ENCODE measurements at places on chromosomes 16 and 17.

DNA sequence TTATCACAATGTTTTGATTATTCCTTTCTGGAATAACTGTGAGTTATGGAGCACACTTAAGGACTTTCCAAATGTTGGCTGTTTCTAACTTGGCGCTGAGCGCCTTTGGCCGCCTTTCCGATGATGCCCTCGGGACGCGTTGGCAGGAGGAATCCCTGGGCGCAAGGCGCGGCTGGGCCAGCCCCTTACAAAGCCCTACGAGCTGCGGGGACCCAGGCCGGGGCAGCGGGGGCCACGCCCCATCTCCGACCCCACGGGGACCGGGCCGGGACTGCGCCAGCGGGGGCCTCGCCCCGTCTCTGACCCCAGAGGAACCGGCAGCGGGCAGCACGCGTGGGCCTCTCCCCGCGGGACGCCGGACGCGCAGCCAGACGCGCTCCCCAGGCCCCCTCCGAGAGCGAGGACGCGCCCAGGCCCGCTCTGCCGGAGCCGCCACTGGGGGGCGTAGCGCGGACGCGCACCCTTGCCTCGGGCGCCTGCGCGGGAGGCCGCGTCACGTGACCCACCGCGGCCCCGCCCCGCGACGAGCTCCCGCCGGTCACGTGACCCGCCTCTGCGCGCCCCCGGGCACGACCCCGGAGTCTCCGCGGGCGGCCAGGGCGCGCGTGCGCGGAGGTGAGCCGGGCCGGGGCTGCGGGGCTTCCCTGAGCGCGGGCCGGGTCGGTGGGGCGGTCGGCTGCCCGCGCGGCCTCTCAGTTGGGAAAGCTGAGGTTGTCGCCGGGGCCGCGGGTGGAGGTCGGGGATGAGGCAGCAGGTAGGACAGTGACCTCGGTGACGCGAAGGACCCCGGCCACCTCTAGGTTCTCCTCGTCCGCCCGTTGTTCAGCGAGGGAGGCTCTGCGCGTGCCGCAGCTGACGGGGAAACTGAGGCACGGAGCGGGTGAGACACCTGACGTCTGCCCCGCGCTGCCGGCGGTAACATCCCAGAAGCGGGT, at the start of gene GAA:
Gene GAA, plus strand, starts transcription at position 571 of the 935 bp plus-strand sequence. CDS start 3,006 bp downstream, outside the sequence.
- peak; percentile 63 for DNase-seq

DNA sequence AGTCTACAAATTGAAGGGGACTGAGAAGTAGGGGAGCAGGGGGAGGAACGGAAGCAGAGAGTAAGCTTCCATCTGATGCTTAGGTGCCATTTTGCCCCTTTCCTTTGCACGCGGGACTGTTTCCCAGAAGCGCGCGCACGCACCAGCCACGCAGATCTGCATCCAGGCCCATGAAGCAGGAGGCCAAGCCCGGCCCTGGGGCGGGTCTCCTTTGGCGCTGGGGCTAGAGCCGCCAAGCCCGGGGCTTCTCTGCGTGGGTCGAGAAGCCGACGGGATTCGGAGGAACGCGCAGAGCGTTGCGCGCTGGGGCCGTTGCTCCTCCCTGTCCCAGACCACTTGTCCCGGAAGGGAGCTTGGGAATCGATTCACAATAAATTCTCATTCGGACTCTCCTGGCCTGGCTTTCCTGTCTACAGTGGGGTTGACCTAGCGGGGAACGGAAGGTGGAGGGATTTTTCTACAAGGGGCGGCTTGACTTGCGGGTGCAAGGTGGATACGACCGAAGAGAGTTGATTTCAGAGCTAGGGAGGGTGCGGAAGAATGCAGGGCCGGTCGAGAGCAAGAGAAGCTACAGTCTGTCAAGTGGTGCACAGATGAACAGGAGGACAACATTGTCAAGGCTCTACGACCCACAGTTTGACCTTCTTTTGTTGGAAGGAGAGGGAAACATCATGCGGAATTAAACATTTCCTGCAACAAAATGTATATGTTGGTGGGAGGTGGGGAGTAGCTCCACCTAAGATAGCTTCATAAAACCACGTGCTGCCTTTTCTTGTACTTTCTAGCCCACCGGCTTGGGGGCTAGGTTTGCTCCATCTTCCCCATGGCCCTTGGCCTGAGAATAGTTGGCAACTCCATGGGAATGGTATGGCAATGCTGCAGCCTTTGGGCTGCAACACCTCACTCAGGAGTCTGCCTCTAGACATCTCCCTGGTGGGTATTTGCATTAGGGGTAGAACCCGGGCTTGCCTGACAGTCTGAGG, 4.5 kb downstream of the HOXB9 start:
- no peak for DNase-seq

GRCh38 chr16:82201926-82202325, 31.9 kb upstream of the MPHOSPH6 start:
- no peak for DNase-seq

DNA sequence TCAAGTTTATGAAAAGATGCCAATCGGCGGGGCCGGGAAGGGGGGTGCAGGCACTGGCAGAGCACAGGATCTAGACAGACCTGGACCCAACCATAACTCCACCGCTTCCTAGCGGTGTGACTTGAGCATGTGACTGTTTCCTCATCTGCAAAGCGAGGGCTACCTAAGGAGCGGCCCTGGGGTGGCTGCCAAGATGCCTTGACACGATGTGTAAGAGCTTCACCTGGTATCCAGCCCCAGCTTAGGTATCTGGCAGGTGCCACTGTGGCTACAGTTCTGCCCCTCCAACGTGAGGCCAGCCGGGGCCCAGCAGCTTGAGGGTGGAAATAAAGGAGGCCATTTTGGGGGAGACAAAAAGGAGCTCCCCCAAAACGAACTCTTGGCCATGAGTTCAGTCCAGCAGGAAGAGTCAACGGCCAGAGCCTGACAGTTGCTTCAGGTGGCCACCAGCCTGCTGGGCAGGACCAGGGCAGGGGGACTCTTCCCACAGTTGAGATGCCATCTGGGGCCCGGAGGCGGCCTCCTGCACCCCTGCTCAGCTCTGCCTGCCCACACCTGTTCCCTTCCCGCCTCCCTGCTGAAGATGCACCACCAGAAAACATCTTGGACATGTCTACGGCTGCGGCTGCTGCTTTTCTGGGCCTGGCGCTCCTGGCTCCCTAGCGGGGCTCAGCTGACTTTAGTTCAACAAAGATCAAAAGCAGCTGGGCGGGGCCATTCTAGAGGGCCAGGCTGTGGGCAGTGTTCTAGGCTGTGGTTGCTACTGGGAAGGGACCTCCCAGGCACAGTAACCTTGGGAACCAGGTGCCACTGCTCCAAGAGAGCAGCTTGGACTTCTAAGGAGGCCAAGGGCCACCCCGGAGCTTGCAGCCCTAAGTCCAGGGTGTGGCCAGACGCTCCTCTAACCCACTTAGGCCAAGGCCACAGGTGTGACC, 3.4 kb upstream of the MTSS2 start:
- no peak for DNase-seq

DNA sequence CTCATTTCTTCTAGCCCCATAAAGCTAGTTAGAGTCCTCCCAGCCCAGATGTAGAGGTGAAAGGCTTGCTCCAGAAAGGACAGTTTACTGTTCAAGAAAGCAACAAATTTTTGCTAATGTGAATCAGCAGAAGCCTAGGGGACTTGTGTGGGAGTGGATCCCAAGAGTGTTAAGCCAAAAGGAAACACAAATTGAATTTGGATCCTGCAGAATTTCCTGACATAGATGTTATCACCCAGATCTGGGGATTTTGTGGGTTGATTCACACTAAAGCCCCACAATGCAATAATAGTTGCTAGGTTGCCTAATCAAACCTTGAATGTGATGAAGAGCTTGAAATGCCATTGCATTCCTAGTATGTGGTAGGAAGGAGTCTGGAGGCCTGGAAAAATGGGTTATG, 135.2 kb upstream of the HS3ST3A1 start:
- DNase-seq, result no peak

- DNase-seq, result no peak
Observed at GRCh38 chr16:9908613-9909012, 273.6 kb downstream of the GRIN2A start.

GRCh38 chr16:23257682-23258081, 44.4 kb upstream of the SCNN1B start:
- DNase-seq, result no peak

DNA sequence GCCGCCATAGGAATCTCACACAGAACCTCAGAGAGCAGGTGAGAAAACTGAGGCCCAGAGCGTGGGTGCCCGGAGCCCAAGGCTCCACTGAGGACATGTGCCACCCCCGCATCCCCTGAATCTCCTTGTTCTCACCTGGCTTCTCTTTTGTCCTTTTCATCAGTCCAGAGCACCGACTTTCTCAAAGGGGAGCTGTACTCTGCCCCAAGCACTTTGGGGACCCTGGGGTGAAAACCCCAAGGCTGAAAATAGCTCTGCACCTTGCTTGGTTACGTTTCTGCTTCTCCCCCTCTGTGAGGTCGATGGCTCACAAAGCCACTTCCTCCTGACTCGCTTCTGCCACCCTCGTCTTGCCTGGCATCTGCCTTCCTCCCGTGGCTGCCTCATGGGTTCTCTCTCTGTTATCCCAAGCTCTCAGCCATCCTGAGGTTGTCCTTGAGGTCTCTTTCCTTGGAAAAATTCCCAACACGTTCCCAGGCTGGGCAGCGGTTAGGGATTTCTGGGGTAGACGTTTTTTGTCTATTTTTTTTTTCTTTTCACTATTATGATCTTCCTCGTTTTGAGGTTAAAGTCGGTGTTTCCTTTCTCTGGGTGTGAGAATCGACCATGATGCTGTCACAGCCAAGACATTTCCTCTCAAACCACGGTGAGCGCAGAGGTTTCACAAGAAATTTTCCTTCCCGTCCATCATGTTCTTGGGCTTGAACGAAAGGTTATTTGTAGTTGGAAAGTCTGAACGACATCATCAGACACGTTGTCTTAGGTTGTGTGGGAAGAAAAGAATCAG, 37.2 kb downstream of the IRF8 start:
- DNase-seq, result peak; percentile 55

DNA sequence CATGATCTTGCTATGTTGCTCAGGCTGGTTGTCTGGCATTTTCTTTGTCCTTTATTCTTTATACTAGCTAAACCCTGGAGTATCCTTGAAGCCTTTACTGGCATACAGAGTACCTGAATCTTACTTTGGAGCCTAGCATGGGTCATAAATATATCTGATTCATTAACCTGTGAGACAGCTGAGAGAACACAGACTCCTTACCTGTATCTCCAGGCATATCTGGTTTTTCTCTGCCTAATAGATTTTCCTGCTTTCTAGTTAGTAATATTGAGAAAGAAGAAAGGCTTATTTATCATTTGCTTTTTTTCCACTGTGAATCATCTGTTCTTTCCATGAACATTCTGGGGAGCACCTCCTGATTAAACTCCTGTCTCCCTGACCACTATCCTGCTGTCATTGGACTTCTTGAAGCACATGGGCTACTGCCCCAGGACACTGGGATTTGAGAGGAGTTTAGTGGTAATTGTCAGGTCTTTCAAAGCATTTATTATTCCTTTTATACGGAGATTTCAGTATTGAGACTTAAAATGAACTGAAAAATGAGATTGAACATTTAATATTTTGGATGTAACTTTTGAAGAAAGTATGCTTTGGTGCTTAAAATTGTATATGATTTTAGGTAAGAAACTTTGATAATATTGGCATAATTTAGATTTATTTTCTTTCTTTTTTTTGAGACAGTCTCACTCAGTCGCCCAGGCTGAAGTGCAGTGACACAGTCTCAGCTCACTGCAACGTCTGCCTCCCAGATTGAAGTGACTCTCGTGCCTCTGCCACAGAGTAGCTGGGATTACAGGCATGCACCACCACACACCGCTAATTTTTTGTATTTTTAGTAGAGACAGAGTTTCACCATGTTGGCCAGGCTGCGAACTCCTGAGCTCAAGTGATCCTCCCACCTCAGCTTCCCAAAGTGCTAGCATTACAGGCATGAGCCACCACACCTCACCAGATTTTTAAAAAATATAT, 8.6 kb downstream of the PDP2 start:
- no peak for DNase-seq

GRCh38 chr17:17636272-17636885, 44.9 kb upstream of the PEMT start:
- no peak for DNase-seq

DNA sequence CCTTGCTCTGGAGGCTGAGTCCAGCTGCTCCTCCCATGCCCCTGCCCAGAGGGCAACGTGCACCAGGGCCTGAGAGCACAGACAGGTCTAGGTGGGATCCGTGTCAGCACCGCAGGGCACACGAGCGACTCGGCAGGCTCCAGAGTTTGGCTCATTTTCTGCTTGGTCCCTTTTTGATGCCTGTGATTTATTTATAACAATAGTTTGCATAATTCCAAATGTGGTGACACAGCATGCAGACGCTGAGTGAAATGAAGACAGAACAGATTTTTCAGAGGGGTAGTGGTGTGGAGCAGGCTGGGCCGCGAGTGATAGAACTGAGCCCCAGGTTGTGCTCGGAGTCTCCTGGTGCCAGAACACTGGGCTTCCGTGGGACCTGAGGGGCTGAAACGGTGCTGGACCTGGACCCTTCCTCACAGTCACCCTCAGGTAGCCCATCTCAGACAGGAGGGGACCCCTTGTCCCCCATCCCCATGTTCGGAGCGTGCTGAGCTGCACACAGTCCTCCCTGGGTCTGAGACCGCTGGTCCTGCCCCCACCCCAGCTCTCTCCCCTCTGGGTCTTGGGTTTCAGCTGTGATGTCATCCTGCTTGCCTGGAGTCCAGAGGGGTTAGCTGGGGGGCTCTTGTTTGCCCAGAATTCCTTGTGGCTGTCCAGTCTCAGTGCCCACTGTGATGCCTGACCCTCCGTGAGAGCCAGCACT, 95.9 kb downstream of the METRNL start:
- no peak for DNase-seq

DNA sequence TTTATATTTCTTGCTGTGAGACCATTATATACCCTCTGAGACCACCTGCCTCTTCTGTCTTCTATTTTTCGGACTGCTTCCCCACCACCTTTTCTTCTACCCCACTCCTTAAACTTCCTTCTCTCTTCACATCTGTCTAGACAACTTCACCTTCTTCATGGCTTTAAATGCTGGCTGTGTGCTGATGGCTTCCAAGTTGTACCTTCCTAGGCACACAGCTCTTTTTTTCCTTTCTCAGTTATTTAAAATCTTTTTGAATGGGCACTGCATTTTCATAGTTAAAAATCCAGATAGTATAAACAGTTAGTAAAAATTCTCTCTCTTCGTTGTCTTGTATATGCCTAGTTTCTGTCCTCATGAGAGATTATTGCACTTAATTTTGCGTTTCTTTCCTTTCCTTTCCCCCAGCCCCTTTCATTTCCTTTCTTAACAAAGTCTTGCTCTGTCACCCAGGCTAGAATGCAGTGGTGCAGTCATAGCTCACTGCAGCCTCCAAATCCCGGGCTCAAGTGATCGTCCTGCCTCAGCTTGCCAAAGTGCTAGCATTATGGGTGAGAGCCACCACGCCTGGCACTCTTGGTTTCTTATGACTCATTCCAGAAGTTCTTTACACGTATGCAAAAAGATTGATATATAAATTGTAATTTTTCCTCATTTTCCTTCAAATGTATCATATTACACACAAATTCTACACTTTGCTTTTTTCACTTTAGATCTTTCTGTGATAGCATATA, 114.3 kb downstream of the NPIPB5 start:
- DNase-seq, result no peak

- DNase-seq, result no peak
Observed at GRCh38 chr16:70481929-70482536, 27.6 kb downstream of the FCSK start.

Data from activated naive CD8-positive, alpha-beta T cell treated with anti-CD3 and anti-CD28 coated beads, Interleukin-2, amount 50 U/mL, for 16 hours (primary cell).